ENCODE measurements at places on chromosomes 7 and 10. TPM values are rescaled to one million over a fixed set of nuclear protein-coding genes. Genes with fewer than 3 reads are reported as not detected.

The SEMA3A gene
- total RNA-seq: 3.6 TPM

GRCh38 chr7:37445064-37445723 is 3.5 kb downstream of the ELMO1 start:
- DNase-seq: no peak

DNA sequence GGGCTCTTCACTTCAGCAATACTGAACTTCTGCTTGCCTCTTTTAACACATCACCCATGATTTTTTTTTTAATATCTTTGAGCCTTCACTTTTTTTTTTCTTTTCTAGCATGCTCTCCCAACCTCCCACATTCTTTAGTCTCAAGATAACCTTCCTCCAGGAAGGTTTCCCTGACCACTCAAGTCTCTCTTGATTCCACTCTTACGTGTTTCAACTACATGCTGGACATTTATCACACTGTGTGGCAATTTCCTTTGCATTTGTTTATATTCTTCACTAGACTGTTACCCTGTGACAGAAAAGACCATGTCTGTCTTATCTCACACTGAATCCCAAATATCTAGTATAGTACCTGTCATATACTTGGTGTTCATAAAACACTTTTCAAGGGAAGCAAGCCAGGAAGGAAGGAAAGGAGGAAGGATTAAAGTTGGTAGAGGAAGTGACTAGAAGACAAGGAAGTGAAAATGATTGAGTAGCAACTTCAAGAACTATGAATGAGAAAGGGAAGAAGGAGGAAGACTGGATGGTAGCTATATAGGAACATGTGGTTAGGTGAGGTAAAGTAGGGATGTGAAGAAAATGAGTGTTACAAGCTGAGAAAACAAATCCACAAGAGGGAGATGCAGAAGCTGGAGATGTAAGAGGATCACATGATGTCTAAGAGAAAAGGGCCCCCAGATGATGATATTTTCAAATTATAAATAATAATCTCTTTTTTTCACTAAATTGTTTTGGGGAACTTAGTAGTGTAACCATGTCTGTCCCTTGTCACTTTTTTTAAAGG is 40.4 kb downstream of the IFIT5 start:
- DNase-seq: no peak

- DNase-seq: no peak
These were observed 40.8 kb upstream of the CTBP2 start for GRCh38 chr10:125201108-125201524.

All from right atrium auricular region (tissue), 2 donors.